Pulmonary artery endothelial cell (primary cell): ENCODE measurements at places on chromosomes 11 and 22. TPM values are rescaled to one million over a fixed set of nuclear protein-coding genes. Genes with fewer than 3 reads are reported as not detected.

DNA sequence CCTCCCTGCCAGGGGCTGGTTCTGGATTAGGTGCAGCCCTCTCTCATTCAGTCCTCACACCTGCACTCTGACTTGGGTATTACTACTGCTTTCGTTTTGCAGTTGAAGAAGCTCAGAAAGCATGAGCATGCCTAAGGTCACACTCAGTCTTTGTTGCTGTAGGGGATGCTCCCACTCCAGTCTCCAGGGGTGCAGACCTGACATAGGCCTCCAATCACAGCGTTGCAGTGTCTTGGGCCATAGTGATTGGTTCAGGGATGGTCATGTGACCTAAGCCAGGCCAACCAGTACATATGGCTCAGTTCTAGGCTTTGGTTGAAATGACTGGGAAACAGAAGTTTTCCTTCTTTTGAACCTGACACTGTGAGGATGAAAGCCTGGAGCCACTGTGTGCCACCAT, 61.7 kb downstream of the FBXO7 start:
- no peak for DNase-seq

DNA sequence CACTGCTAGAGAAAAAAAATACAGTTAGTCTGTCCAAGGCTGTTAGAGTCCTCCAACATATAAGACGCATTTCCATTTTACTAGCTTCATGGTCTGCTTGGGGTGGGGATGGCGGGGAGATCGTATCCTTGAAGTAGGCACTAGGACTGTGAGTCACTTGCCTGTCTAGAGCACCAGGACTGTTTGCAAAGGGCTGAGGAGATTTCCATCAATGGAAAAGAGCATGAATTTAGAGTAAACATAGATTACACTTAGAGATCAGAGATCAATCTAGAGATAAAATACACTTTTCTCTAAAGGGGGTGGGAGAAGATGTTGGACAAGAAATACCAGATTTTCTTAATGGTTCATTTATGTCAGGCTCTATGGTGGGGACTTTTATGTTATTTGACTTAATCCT, 1.7 kb upstream of the MS4A7 start:
- no peak for DNase-seq

- no peak for DNase-seq
These were observed 48.7 kb downstream of the LDLRAD3 start for GRCh38 chr11:35992548-35992947.

GGTLC3 gene
- not detected in 2 replicates for total RNA-seq
